Right renal cortex interstitium (tissue), 3 donors: ENCODE measurements at places on chromosomes 16 and 17. TPM values are rescaled to one million over a fixed set of nuclear protein-coding genes. Genes with fewer than 3 reads are reported as not detected.

GRCh38 chr17:2018716-2019510 lies 6.2 kb downstream of the RTN4RL1 start:
- no peak for DNase-seq

DNA sequence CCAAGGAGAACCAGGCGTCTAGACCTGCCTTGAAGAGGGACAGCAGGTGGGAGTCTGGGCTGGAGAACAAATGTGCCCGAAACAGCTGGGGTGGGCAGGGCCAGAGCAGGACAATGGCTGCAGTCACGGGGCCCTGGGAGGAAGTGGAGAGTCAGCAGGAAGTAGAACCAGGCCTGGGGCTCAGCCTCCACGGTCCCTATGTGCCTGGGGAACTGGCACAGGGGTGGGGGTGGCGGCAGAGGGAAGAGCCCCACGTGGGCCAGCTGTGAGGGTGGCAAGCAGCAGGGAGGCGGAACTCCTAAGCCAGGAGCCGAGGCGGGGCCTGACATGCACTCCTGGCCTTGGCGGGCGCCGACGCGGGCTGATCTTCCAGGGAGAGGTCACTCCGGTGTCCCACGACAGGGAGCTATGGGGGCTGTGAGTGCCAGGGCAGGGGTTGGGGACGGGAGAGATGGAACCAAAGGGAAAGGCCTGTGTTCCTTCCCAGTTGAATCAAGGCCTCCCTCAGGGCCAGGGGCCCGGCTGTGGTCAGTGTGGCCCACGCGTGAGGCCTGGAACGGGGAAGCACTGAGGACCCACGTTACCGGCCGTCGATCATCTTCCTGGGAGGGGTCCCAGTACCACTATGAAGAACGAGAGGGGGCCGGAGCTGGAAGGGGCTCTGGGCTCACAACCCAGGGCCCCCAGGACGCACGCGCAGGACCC lies 42.7 kb downstream of the TIMM22 start:
- DNase-seq: no peak

GRCh38 chr17:19762515-19762961 lies 14.4 kb upstream of the ALDH3A1 start:
- no peak for DNase-seq

DNA sequence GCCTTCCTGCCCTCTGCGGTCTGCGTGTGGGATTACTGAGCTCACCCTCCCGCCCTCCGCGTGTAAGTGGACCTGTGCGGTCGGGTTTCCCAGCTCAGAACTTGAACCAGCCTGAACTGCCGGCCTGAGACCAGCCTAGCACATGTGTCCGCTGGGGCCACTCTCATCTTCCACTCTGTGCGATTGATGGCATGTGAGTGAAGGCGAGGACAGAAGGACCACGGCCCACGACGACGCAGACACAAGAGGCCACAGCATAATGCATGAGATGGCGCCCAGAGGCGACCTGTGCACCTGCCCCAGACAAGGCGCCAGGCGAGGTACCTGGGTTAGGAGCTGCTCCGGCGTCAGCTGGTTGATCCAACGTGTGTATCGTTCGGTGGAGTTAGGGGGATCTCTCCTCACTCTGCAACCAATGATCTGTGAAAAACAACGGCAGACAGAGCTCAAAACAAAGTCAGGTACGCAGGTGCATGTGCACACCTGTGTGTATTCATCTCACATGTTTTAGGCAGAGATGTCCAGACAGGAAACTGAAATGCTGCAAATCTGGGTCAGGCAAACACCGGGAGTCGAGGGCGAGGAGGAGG lies 74.5 kb upstream of the METRNL start:
- DNase-seq: no peak

- no peak for DNase-seq
Observed at GRCh38 chr17:63686138-63686685, 13.7 kb downstream of the LIMD2 start.

GRCh38 chr16:14958970-14959369 lies 15.9 kb upstream of the PDXDC1 start:
- DNase-seq: no peak

DNA sequence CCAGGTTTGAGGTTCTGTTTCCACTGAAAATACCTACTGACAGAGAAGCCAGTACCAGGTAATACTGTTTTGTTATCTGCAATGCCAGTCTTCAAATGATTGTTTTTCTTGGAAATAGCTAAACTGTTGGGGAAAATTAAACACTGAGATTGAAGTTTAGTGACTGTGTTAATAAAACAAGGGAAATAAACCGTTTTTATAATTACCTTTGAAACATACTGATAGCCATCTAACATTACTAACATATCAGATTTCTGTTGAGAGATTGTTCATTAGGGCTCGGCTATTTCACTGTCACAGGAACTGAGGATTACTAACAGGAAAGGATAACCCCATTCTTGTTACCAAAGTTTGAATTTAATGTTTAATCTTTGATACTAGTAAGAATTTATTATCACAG lies 42.1 kb downstream of the CYB5B start:
- no peak for DNase-seq

DNA sequence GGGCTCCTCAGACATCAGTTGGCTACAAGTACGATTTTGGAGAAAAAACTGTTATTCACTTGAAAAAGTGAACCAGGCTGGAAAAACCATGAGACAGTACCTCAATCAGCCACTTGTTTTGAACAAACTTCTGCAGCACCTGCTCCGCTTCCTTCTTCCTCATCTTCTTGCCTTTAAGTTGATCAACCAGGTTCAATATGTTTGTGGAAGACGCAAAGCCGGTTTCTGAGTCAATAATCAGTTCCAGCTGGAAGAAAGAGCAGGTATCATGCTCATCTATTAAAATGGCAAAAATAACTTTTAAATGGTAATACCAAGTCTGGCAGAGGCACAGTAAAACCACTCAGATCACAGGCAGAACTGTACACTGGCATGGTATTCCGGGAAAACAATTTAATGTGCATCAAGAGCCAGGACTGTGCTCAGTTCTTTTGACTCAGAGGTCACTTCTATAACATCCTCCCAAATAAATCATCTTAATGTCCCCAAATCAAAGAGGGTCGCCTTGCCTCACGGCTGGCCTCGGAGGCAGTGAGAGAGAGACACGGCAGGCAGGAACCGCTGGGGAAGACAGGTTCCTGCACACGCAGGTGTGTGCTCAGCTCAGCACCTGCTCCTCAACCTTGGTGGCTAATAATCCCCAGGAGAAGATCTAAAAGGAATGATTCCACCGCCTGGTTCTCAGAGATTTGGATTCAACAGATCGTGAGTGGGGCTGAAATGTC lies 29.7 kb downstream of the KDM8 start:
- DNase-seq: no peak

DNA sequence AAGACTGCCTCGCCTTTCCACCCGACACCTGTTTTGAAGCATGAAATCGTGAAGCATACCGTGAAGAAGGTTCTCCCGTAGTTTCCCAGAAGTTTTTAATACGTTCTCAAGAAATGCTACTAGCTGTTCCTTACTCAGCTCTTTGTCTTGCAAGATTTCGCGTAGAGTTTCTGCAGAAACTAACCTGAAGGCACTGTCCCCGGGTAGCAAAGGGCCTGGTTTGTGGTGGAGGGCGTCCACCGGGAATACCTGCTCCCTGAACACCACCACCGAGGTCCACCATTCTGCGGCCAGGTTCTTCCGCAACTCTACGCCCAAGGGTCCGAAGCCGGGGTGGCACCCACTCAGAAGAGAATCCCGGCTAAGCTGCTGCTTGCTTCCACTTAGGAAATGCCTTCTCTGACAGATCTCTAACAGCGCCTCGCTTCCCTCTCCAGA lies 487 bp downstream of the POLG2 start:
- DNase-seq: no peak

DNA sequence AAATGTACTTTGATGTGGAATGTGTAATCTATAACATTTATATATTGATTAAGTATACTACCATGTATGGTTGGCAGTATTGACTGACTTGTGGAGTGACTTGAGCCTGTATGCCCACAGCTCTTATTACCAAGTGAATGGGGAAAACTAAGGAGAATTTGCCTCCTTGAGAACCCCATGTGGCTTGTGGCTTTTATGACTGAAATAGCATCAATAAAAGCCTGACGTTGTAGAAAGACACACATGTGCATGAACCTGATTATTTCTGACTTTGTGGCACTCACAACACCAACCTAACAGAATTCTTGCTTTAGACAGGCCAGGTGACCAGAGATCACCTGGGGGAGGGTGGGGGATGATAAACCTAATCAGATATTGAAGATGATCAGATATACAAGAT lies 2.1 kb upstream of the LRRC75A start:
- no peak for DNase-seq

DNA sequence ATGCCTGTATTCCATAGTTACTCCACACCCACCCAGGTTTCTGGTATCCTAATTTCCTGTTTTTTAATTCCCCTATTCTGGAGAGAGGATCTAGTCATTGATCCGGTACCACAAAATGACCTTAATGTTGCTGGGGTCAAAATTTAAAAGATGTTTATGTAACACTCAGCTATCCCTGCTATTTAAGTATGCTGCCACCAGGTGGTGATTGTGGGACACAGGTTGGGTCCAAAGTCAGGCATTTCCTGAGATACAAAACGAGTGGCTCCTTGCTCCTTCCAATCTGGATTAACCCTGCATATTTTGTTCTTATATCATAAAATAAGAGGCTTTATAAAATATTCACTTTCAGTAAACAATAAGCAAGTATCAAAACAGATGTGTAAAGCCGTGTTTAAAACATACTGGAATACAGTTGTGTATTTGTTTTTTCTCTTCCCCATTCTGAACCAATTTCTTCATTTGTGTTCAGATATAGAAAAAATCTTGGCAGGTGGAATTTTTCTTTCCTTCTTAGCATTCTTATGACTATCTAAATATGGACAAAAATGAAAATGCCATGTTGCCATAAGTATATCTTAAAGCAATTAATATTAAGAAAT lies 16.3 kb downstream of the HS3ST4 start:
- DNase-seq: no peak

- no peak for DNase-seq
Observed at GRCh38 chr16:2712546-2712945, 7.5 kb downstream of the PRSS27 start.

GRCh38 chr17:3963237-3964201 lies 718 bp downstream of the ATP2A3 start:
- DNase-seq: no peak

DNA sequence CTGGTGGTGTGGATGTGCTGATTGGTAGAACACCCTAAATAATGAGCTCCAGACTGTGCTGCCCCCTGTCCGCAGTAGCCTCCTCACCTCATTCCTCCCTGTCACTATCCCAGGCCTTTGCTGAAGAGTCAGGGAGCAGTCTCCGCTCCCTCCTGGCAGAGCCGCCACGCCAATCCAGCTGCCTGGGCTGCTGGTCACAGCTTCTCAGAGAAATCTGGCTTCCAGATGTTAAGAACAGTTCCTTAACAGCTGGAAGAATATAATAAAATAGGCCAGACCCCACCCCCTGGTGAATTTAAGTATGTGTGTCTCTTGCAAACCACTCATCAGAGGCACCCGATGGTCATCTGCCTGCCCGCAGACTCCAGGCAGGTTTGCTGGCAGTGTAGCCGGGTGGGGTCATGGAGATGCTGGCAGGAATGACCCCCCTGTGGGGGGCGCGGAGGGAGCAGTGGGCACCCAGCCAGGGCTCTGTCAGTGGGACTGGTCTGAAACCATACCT lies 161.0 kb downstream of the CCDC182 start:
- DNase-seq: no peak

DNA sequence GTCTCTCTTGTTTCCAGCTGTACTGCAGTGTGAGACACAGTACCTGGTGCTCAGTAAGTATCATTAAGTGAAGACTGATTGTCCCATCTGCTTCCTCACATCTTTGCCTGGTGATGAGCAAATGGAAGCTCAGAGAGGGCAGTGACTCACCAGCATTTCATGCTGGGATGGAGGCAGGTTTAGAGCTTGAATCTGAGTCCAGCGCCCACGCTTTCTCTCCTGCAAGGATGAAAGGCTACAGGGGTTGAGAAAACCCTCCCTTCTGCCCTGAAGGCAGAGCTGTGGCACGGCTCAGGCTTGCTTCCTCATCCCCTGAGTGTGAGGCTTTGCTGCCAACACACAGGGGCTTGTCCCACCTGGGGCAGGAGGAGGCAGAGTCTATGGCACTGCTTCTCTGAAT lies 1.5 kb upstream of the RNF112 start:
- DNase-seq: no peak

DNA sequence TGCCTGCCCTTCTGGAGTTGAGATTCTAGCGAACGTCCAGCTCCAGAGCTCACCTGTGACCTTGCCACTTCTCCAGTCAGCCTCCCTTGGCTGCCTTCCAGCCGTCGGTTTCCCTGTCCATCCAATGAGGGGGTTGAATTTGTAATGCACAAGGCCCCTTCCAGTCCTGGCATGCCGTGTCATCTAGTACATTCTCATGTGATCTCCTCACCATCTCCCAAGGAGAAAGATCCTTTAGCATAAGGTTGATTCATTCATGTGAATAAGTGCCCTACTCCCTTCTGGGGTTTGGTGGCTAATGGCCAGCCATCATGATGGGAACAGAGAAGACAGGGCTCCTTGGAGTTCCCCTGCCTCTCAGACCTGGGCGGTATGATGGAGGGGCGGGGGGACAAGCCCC lies 18.9 kb upstream of the ABCC3 start:
- no peak for DNase-seq

DNA sequence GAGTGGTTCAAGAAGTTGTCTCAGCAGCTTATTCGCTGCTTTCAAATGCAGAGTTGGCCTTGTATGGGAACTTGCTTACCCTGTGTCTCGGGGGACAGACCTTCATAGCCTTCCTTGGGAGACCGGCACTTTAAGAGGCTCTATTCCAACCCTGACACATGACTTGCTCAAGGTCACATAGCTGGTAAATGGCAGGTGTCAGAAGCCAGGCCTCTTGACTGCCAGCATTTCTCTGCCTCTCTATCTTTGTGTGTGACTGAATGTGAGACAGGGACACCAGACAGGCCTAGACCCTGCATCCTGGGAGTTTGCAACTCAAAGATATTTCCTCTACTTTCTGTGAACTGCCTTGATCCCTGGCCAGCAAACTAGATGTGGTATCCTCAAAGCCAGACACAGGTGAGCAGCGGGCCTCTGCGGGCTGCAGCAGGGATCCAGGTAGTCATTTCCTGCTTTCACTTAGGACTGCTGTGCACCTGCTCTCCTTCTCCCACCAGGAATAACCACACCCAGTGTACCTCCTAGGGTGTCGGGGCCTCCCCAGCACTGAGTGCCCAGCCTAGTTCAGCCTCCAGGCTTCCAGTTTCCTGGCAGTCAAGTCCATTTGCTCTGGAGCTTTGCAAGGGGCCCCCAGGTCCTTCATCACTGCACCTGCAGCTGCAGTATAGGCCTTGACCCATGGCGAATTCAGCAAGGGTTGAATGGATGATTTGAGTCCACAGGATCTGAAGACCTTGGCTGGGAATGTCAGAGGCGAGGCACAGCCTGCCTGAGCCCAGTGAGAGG lies 116.6 kb upstream of the TNRC6C start:
- DNase-seq: no peak

The KRT33B gene
- polyA plus RNA-seq: not detected

The MAP2K3 gene
- 17.3 TPM for polyA plus RNA-seq

The PRAC1 gene
- not detected for polyA plus RNA-seq

The TMEM238L gene
- 0.97 TPM for polyA plus RNA-seq

The KRT16 gene
- polyA plus RNA-seq: not detected

The KRTAP2-1 gene
- polyA plus RNA-seq: not detected

The HOXB4 gene
- polyA plus RNA-seq: 6.8 TPM

The C17orf113 gene
- 3.2 TPM for polyA plus RNA-seq

The UMOD gene
- 321 TPM for polyA plus RNA-seq

The CSH1 gene
- polyA plus RNA-seq: 7.5 TPM

The KRTAP4-16 gene
- polyA plus RNA-seq: not detected

The AFMID gene
- polyA plus RNA-seq: 60.5 TPM
